NCI-H510A (cell line): ENCODE measurements at places on chromosomes 2 and 18.

GRCh38 chr2:207039225-207039624, 99.9 kb downstream of the CPO start:
- DNase-seq, result peak; percentile 71

GRCh38 chr2:16438613-16439321, 226.9 kb downstream of the CYRIA start:
- no peak for DNase-seq

GRCh38 chr2:39325966-39326365, 82.2 kb upstream of the CDKL4 start:
- no peak for DNase-seq

- DNase-seq, result peak; percentile 41
These were observed at the start of gene BCL2 for GRCh38 chr18:63319383-63320122. Gene BCL2 (minus strand): TSS chr18:63319769.

DNA sequence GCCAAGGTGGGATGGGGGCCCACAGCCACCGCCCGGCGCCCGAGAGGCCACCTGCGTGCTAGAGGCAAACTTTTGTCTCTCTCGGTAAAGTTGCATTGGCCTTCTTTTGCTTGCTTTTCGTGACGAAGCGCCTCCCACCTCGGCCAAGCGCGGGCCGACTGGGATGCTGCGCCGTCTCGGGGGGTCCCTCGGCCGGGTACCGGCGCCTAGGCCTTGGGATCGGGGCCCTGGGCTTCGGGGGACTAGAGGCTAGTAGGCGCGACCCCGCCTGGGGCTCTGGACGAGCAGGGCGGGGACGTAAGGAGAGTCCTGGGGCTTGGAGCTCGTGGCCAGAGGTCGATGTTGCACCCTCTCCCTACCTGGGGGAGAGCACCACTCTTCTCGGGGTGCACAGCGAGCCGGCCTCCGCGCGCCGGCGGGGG, 545 bp downstream of the GLI2 start:
- DNase-seq, result no peak

- DNase-seq, result no peak
These were observed 256.1 kb downstream of the NCKAP5 start for GRCh38 chr2:133312038-133312729.

GRCh38 chr2:88657131-88657530, 29.9 kb upstream of the EIF2AK3 start:
- no peak for DNase-seq

DNA sequence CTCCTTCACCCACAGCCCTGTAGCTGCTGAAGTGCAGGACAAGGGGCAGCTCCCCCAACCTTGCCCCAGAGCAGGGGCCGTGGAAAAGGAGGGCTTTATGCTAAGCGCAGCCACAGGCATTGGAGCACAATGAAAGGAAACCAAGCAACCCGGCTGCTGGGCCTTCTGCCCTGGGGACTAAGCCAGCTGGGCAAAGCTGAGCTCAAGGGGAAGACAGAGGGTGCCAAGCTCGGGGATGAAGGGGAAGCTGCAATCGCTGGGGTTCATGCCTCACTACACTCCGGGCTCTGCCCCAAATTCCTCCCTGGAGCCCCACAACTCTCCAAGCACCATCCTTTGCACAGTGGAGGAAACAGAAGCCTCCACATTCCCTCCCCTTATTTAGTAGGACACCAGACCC, 12.4 kb downstream of the SFXN5 start:
- no peak for DNase-seq

GRCh38 chr2:3461801-3462492, 57.4 kb downstream of the ADI1 start:
- DNase-seq, result peak; percentile 12

- DNase-seq, result no peak
These were observed 48.7 kb upstream of the NFE2L2 start for GRCh38 chr2:177313162-177313781.

DNA sequence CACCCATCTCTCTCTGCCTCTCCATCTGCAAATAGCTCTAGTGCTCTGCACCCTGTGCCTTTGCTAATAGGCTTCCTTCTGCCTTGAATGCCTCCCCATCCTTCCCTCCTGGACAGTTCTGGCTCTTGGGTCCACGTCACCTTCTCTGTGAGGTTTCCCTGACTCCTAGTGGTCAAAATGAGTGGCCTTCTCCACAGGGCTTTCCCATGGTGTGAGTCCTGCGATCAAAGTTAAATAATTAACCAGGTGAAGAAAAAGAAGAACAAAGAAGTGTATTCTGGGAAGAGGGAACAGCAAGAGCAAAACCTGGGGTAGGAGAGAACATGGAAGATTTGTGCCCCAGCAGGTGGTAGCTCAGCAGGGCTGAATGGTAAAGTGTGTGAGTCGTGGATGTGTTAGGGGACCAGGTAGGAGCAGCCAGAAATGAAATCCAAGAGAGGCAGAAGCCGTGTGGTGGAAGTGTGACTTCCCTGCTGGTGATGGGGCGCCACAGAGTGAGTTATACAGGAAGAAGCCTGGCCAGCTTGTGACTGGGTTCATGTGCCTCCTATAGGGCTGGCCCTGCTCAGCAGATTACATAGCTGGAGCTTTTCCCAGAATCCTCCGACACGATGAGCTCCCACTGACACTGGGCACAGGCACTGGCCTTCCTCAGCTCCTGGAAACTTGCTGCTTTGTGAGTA, 93.8 kb upstream of the LDAH start:
- no peak for DNase-seq

- no peak for DNase-seq
These were observed 48.7 kb downstream of the WDPCP start for GRCh38 chr2:63539416-63540162.

- no peak for DNase-seq
These were observed 471.2 kb upstream of the HS6ST1 start for GRCh38 chr2:128789776-128790455.

- DNase-seq, result no peak
These were observed 39.8 kb upstream of the C2orf15 start for GRCh38 chr2:99101697-99102096.

- no peak for DNase-seq
These were observed 56.7 kb downstream of the GPR39 start for GRCh38 chr2:132473174-132473883.

GRCh38 chr2:166384774-166385173, 9.0 kb upstream of the SCN9A start:
- no peak for DNase-seq

DNA sequence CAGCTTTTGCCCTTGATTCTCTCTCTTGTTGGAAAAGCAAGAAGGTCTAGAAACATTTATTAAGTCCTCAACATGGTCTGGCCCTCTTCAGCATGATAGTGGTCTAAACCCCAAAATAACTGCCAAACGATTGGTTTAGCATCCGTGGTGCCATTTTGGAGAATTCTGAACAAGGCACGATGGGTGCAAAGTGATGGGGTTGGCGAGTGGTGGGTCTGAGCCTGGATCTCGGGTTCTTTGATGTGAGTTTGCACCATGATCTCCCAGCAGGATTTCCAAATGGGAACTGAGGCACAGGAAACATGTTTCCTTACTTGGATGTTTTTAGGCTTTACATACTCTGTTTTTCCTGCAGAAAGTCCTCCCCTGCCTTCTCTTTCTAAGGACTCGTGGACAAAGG, 240.3 kb downstream of the MYCN start:
- no peak for DNase-seq

DNA sequence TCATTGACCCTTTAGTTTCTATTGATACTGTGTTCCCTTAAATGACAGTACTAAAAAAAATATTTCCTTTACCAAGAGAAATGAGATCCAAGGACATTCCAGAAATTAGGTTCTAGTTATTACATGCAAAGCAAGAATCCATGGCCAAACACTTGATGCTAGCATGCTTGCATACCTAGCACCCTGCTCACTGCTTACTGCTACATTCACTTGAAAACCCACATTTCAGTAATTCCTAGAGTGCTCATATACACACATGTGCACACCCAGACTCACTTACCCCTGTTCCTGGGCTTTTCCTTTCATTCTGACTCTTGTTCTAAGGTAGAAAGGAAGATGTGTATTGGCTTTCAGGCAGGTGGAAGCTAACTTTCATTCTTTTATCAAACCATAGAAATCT, 395.9 kb downstream of the THSD7B start:
- DNase-seq, result no peak

DNA sequence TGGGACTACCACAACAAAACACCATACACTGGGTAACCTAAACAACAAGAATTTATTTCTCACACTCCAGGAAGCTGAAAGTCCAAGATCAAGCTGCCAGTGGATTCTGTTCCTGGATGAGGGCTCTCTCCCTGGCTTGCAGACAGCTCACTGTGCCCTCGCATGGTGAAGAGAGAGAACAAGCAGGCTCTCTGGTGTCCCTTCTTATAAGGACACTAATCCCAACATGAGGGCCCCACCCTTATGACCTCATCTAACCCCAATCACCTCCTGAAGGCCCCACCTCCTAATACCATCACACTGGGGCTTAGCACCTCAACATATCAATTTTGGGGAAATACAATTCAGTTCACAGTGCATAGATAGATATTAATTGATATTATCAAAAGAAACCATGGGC, 83.5 kb downstream of the BIN1 start:
- no peak for DNase-seq

GRCh38 chr2:168114619-168115018, 132.8 kb downstream of the STK39 start:
- DNase-seq, result no peak

- DNase-seq, result no peak
These were observed 109.4 kb downstream of the CALCRL start for GRCh38 chr2:187338679-187339121.

DNA sequence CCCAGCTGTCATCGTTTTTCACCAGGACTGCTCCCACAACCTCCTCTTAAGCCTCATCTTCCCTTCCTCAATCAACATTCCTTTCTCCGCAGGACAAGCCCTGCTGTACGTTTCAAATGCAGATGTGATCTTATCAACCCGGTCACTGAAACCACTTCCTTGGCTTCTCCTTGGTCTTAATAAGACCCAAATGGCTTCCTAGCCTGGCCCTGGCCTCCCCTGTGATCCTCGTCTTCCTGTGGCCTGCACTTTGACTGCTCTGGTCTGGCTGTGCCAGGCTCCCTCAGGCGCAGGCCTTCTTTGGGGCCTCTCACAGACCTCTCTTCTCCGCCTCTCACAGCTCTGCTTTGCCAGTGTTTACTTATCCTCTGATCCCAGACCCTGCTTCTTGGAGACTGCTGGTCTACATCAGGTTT, 4.7 kb upstream of the ADNP2 start:
- no peak for DNase-seq

GRCh38 chr2:56372071-56372656, 188.4 kb downstream of the CCDC85A start:
- no peak for DNase-seq

- no peak for DNase-seq
These were observed 17.0 kb upstream of the BCL2 start for GRCh38 chr18:63336366-63337099.

DNA sequence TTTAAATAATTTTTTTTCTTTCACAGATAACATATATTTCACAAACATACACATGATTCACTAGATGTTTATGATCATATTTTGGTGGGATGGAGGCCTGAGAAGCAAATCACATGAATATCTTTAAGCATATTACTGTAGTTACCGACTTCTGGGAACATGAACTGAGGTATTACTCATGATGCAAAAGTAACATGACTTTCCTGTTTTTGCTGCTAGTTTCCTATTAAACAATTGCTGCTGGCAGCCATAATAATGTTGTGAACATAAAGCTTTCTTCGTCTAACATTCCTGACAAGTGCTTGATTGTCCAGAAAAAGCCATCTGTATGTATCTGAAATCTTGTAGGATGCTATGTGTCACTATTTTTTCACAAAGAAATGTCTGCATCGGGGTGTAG, 145.4 kb downstream of the MTX2 start:
- DNase-seq, result no peak

DNA sequence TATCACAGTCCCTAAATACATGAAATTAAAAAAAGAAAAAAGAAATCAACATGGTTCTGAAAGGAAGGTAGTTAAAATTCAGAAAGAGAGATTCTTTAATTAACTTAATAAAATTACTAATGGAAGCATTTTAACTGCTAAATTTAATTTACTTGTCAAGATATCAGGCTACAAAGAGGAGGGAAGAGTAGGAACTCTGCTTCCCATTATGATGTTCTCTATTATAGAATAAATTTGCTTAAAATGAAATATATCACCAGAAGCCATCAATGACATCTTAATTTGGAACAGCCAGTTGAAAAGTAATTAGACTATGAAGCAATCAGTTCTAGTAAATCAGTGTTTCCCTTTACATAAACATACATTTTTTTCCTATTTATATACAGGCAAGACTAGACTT, 611.8 kb upstream of the FANCL start:
- DNase-seq, result no peak

DNA sequence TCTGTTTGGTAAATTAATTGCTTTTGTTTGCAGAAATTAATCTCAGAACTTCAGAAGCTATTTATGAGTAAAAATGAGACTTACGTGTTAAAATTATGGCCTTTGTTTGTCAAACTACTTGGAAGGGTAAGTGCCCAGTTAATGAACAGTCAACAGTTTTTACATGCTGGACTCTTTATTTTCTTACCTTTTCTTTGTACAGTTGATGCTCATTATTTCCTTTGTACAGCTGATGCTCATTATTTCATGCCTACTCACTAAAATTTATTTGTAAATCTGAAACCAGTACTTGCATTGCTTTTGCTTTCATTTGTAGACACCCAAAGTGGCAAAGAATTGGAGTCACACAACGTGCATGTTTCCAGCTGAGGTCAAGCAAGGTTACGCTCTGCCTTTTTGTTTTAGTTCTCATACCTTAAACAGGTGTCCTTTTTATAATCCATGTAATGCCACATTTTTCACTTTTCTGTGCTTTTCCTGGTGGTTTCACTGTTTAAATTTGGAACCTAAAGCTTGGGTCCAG, 13.3 kb downstream of the RIF1 start:
- no peak for DNase-seq

DNA sequence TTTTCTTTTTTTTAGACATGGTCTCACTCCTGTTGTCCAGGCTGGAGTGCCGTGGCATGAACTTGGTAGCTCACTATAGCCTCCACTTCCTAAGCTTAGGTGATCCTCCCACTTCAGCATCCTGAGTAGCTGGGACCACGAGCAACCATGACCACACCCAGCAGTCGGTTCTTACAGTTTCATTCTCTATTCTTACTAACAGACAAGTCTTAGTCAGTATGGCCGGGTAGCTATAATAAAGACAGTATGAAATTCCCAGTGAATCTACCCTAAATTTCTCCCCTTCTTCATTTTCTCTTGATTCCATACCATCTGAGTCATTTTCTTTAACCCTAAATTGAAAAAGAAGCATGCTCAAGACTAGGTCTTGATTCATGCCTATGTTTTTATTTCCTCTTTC, 775.3 kb upstream of the NRXN1 start:
- DNase-seq, result no peak

DNA sequence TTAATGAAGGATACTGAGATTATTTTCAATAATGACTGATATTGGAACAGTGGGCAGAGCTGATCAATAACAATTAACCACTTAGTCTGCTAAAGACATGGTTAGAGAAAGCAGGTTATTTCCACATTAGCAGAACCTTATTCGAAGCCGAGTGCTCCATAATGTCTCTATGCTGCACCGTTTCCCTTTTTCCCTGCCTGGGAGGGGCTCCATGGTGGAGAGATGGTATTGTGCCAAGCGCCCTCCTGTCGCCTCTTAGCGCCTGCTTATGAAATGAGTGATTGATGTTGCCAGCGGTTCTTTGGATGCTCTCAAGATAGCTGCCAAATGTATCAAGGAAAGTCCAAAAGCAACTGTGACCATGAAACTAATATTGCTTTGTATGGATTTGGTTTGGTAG, 34.6 kb upstream of the INSIG2 start:
- DNase-seq, result no peak

GRCh38 chr2:104547221-104547620, 306.7 kb upstream of the POU3F3 start:
- DNase-seq, result no peak

- DNase-seq, result peak; percentile 17
These were observed 1.8 kb upstream of the FRZB start for GRCh38 chr2:182868054-182868796.
